ENCODE measurements at places on chromosomes 3 and 15.

GRCh38 chr3:23592961-23593931 is 212.5 kb upstream of the UBE2E1 start:
- DNase-seq = no peak

DNA sequence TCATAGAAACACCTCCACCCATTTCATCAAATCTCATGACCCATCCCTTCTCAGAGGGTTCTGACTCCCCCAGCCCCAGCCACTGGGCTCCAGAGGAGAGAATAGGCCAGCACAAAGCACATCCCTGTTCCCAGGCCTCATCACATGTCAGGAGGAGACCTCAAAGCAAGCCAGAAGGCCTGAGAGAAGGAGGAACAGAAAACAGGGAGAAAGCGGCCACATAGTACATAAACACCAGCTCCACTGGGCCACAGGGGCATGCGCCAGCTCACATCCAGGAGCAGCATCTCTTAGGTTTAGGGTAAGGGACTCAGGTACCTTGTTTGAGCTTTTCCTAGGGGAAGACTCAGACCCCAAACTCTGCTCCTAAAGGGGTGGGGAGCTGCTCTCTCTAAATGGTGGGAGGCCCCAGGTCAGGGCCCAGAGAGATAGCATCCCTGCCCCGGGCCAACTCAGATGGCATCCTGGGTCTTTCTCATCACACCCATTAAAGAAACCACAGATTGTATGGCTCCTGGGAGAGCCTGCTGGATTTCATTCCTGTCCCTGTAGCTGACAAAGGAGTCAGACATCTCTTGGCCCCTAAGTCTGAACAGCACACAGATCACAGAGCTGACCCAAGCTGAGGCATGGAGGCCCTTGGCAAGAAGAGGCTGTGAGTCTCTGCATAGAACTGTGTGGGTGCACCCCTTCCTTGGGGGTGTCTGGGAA is 2.5 kb downstream of the SHF start:
- DNase-seq = no peak

GRCh38 chr3:172317984-172318383 is 130.3 kb downstream of the GHSR start:
- no peak for DNase-seq

DNA sequence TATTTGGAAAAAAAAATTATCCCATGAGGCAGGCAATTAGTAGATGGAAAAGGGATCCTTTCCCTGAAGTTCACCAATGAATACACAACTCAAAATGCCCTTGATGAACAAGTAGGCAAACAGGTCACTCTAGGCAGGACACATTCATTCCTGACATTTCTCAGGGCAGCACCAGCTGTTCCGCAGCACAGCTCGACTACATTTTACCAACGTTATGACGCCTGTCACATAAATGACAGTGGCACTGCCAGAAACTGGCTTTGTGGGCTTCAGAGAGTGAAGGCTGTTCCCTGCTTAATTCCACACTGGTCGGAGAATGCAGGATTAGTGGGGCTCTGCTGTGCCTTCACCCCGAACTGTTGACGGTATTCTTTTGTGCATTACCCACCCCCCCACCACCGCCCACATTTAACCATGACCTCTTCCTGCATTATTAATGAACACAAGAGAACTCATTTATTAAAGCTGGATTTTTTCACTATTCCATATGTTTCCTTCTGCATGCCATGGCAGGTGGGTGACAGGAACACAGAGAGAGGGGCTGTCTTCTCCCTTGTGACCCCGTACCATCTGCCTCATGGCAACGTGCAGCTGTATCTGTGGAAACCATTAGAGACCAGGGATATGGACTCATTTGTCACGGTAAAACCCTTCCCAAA is 197.6 kb downstream of the PDZRN3 start:
- no peak for DNase-seq

GRCh38 chr3:103614719-103615118 is 1179.9 kb downstream of the ZPLD1 start:
- no peak for DNase-seq

DNA sequence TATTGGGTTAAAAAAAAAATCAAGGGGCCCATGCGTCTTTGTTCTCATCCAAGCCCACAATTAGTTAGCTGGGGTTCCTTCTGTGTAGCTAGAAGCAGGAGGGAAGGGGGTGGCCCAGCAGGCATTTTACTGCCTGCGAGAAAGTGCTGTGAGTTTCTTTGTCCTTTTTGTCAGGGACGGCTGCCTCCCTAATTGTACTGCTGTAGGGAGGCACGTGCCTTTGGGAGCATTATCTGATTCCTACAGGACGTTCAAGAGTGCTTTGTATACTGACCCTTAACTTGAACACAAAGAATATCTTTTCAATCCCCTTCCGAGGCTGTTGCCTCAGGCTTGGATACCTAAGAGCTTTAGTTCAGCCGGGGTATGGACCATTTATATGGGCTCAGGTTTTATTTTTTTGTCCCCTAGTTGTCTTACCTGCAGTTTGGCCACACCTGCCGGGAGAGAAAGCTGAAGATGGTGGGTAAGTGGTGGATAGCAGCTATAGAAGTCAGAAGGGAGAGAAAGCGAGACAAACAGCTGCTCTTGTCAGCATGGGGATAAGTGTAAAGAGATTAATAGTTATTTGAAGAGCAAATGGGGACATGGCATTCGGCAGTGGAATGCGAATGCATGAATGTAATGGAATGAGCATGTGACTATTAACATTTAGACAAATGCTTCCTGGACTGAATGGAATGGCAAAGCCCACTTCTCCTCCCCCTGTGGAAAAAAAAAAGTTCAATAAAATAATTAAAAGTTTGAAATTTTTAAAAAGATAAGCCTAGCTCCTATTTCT is 175.2 kb downstream of the TP63 start:
- DNase-seq = no peak

GRCh38 chr3:152595975-152596821 is 238.7 kb upstream of the P2RY1 start:
- DNase-seq = no peak

DNA sequence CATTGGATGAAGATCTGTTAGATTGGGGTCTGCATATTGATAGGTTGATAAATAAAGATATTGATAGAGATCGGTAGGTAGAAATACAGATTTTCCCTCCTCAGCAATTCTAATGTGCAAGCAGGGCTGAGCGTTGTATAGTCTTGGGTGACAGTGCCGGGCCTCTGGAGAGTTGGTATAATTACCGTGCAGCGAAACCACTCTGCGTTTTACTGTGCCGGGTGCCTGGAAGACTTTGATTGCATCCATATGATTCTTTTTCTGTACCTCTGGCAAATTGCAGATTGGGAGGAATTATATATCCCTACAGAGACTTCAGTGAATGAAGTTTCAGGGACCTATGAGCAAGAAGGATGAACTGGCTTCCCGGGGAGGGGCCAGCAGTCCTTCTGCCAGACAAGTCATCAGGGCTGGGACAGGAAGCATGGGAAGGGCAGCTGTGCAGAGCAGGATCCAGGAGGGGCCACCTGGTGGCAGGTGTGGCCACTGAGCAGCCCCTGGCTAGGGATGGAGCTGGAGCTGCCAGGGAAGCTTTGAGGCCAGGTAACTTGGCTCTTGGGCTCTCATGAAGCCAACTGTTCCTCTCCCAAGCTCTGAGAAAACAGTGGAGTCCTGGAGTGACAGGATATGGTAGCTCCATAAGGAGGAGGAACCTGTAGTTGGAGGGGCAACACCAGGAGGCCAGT is 132.5 kb downstream of the APBA2 start:
- DNase-seq = no peak

DNA sequence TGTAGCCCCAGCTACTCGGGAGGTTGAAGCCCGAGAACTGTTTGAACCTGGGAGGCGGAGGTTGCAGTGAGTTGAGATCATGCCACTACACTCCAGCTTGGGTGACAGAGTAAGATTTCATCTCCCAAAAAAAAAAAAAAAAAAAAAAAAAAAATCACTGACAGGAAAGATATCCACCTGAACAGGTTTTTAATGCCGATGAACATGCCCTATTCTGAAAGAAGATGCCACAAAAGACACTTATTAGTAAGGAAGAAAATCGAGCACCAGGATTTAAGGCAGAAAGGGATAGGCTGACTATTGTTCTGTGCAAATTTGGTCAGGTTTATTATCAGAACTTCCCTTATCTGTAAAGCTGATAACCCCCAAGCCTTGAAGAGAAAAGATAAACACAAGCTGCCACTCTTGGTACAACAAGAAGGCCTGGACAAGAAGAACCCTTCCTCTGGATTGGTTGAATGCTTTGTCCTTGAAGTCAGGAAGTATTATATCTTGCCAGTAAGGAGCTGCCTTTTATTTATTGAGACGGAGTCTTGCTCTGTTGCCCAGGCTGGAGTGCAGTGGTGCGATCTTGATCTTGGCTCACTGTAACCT is 2.7 kb upstream of the PARP16 start:
- no peak for DNase-seq

DNA sequence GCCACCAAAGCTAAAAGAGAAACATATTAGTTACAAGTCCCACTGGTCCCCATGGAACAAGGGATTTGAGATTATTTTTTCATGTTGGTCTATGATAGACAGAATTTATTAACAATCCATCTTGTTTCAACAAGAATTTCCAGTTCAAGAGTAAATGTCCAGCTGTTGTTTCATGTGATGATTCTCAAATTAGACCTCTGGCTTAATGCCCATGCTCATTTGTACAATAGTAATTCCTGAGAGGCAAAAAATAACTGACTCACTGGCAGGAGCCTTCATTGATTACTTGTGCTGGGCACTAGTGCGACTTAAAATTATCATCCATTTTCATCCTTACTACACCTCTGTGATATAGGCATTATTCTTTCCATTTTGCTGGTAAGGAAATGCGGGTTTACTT is 171.3 kb downstream of the ITPR1 start:
- no peak for DNase-seq

DNA sequence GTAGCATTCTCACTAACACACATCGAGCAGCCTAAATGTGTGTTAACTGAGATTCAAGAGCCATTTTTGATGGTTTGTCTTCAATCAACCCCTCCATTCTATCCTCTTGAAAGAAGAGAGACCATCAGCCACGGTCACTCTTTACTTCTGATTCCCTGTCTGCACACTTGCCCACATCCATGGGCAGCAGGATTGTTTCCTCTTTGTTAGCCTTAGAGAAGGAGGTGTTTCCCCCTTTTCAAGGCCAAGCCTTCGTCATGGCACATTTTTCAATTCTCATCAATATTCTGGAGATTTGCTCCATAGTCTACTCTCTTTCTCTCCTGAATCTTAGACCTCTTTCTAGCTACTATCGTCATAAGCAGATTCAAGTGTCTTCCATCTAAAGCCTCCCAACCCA is 522.4 kb upstream of the NAALADL2 start:
- DNase-seq = no peak

GRCh38 chr3:16337856-16338540 is 73.0 kb downstream of the OXNAD1 start:
- no peak for DNase-seq

- DNase-seq = no peak
Observed at GRCh38 chr15:57505949-57506391, 85.7 kb upstream of the MYZAP start.

GRCh38 chr3:27589795-27590194 is 105.6 kb upstream of the SLC4A7 start:
- no peak for DNase-seq

- peak; percentile 37 for DNase-seq
Observed at GRCh38 chr3:102529452-102529851, 94.6 kb downstream of the ZPLD1 start.

DNA sequence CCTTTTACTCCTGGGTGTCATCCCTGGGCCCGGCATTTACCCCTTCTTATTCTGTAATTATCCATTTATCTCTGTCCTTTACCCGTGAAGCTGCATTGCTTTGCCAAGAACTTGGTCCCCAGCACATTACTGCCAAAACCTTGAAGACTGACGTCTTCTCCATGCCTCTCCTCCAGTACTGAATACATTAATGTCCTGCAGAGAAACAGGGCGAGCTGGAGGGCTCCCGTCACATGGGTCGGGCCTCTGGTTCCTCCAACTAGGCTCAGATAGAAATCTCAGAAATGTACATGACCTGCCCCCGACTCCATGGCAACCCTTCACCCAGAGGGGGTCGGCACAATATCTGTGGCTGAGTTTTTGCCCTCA is 445 bp downstream of the EFCAB12 start:
- no peak for DNase-seq

DNA sequence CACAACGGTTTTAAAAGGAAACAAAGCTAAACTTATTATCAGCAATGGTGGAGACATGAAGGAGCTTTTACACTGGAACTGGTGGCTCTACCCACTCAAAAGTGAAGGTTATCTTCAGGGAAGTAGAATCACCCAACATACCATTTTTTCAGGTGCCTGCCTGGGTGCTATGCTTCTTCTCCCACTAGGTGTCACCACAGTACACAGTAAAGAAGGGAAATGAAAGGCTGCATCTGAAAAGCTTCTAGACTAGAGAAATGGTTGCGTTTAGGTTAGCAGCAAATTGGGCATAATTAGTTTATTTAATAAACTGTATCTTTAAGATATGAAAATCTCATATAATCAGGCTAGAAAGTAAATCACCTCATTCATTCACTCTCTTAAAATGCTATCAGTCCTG is 47.0 kb upstream of the SELENOK start:
- DNase-seq = no peak

GRCh38 chr15:67843571-67844387 is 3.9 kb upstream of the RNU6-1 start:
- DNase-seq = no peak
